Spleen (tissue), 13 donors: ENCODE measurements at places on chromosomes 2 and 18. TPM values are rescaled to one million over a fixed set of nuclear protein-coding genes. Genes with fewer than 3 reads are reported as not detected.

FBXO48 gene
- total RNA-seq, result 2.4 TPM

GRCh38 chr2:15945909-15946705, 5.8 kb downstream of the MYCN start:
- H3K4me3 ChIP-seq, result no peak overlapping the region
- peaks cover 23% of the 10 kb centered on the region for H3K4me1 ChIP-seq
- H3K36me3 ChIP-seq, result no peaks in the 10 kb centered on the region

GRCh38 chr2:141654311-141654710, 476.5 kb downstream of the LRP1B start:
- no peak overlapping the region for H3K4me3 ChIP-seq
- no peaks in the 10 kb centered on the region for H3K36me3 ChIP-seq
- H3K4me1 ChIP-seq, result no peaks in the 10 kb centered on the region
- H3K27ac ChIP-seq, result no peak overlapping the region
- no peak for DNase-seq

DNA sequence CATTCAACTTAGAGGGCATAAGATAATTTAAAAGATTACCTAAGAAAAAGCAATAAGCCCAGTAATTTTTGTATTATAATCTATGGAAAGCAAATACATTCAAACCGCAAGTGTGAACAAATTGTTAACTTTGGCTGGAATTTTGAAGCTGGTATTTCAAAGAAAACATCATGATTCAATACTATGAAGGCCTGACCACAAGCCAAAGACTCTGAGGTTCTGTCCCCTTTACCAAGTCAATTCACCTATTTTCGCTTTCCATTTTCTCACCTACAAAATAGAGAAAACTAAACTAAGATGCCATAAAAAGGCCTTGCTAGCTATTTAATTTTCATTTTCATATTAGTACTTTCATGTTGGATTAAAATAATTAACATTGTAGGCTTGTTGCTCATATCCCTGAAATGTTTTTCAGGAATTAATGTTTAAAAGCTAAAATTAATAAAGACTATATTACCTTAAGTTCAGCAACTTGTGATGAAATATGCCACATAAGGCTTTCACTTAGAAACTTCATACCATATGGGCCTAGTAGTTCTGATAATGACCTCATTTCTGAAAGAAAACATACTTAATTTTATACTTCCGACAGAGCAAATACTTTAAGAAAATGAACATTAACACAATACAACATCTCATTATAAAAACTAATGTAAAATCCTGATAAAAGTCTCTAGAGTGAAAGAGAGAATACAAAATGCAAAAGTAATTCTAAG, 85.7 kb upstream of the FRZB start:
- DNase-seq, result no peak
- no peak overlapping the region for H3K4me3 ChIP-seq
- H3K4me1 ChIP-seq, result no peaks in the 10 kb centered on the region
- no peaks in the 10 kb centered on the region for H3K27me3 ChIP-seq
- H3K36me3 ChIP-seq, result peaks cover 39% of the 10 kb centered on the region

DNA sequence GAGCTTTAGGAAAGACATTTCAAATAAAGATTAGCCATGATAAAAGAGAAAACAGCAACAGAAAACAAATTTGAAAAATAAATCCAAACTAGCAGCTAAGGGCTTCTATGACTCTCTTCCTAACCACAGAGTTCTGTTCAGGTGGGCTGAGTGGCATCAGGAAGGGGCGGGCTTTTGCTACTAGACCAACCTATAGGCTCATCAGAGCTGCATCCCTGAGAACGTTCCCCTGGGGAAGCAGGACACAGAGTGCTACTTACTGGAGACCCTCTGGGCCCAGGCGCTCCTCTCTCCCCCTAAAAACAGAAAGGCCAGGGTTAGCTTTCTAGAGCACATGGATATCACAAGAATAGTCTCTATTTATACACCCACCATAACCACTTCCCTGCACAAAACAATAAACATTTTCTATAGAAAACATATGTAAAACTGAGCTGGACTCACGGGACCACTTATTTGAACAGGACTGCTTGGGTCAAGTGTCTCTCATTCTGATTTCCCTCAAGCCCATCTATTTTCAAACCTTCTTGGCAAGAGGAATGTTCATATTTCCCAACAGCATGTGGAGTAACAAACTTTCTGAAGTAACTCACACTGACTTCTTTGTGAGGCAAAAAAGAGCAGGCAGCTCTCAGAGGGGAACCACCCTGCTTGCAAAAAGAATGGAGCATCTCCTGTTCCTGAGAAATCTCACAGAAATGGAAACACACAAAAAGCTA, 78.9 kb upstream of the LMAN1 start:
- no peak overlapping the region for H3K27ac ChIP-seq
- no peaks in the 10 kb centered on the region for H3K36me3 ChIP-seq

DNA sequence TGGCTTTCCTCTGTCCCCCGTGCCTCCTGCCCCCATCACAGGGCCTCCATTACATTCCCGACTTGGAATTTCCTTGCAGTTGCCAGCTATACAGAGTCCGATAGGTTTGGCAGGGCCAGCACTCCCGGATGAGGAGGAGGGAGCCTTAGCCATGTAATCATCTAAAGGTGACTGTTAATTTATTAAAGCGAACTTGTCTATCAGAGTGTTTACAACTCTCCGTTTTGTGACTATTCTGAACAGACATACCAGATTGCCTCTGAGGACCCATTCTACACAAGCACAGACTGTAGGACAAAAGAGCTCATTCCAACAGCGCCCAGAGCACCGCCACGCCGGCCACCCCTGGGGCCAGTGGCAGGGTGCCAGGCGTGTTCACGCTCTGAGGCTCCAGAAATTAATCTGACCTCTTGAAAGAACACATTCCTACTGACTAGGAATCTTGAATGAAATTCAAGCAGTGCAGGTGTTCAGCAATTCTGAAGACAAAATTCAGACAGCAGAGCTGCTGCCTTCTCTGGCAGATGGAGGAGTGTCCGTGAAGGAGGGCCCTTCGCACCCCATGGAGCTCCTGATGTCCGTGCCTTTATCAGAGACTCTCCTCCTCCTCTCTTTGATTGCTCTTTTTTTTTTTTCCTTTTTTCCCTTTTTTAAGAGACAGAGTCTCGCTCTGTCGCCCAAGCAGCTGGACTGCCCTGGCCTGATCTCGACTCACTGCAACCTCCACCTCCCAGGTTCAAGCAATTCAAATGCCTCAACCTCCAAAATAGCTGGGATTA, 58.1 kb upstream of the RALBP1 start:
- no peak overlapping the region for H3K4me3 ChIP-seq
- no peaks in the 10 kb centered on the region for H3K27me3 ChIP-seq
- H3K36me3 ChIP-seq, result no peaks in the 10 kb centered on the region

DNA sequence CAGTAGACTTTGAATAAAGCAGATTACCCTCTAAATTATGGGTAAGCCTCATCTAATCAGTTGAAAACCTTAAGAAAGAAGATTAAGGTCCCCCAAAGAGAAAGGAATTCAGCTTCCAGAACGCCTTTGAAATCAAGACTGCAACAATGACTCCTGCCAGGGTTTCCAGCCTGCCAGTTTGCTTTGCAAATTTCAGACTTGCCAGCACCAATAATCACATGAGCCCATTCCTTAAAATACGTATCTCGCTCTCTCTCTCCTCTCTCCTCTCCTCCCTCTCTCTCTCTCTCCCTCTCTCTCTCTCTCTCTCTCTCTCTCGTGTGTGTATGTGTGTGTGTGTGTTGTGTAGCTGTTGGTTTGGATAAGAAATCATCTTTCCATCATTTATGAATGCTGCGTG, 184.2 kb downstream of the PDE1A start:
- no peaks in the 10 kb centered on the region for H3K4me1 ChIP-seq
- no peaks in the 10 kb centered on the region for H3K36me3 ChIP-seq
- no peak for DNase-seq
- H3K27me3 ChIP-seq, result no peaks in the 10 kb centered on the region

GRCh38 chr2:72028351-72028995, 119.2 kb downstream of the CYP26B1 start:
- no peaks in the 10 kb centered on the region for H3K4me1 ChIP-seq
- no peaks in the 10 kb centered on the region for H3K36me3 ChIP-seq
- DNase-seq, result peak; percentile 66
- H3K4me3 ChIP-seq, result no peak overlapping the region

- no peak for DNase-seq
- H3K27ac ChIP-seq, result no peak overlapping the region
- H3K4me1 ChIP-seq, result no peaks in the 10 kb centered on the region
- no peaks in the 10 kb centered on the region for H3K27me3 ChIP-seq
- H3K4me3 ChIP-seq, result no peak overlapping the region
- H3K36me3 ChIP-seq, result peaks cover 29% of the 10 kb centered on the region
Observed at GRCh38 chr2:47459021-47459420, 56.1 kb downstream of the MSH2 start.
